CD4-positive, alpha-beta memory T cell (primary cell): ENCODE measurements at places on chromosomes 7 and 10. TPM values are rescaled to one million over a fixed set of nuclear protein-coding genes. Genes with fewer than 3 reads are reported as not detected.

GRCh38 chr7:120955577-120956149 lies 5.1 kb downstream of the ING3 start:
- DNase-seq: no peak

DNA sequence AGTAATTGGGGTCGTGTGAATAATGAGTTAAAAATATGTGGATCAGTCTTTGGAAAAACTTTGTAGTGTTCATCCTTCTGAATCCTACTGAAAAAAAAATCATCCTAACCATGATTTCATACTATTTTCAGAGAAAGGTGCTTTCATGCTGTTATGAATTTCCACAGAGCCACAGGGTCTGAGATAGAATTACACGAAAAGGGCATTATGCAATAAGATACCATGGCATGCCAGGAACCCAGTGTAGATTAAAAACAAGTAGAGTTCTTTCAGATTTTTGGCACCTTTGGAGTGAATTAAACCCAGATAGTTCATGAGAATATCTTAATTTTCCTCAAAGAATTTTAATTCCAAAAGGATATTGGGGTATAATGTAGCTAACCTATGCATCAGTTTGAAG lies 47.5 kb upstream of the AGMO start:
- DNase-seq: no peak

GGCT gene
- total RNA-seq: 11.9 TPM

DNA sequence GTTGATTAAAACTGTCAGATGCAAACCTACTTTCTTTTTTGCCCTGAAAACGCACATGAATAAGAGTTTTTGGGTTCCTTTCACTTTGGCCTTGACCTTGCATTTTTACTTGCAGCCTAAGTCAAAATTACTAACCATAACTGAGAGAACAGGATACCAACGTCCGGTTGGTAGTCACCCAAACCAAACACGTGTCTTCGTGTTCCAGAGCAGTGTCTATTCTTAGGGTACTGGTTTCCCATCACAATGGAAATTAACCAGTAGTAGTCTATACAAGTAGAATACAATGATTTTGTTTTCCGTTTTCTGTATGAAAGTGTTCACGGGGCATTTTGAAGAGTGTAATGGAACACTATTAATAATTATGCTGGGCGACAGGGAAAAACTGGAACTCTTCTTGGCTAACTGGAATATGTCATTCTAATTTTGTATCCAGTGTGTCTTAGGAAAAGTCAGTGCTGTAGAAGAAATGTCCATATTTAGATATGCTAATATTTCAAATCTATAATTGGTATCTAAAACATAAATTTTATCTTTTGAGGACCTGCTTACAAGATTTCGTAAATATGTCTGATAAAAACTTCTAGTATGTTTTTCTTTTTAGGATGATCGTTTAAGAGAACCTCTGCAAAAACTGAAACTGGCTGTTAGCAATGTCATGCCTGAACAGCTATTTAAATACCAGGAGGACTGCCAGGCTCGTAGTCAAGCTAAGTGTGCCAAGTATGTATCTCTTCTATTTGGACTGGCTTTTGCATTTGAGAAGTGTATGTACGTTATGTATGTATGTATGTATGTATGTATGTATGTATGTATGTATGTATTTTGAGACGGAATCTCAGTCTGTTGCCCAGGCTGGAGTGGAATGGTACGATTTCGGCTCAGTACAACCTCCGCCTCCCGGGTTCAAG lies 40.9 kb downstream of the UBN2 start:
- no peak for DNase-seq

PSPH gene
- 8.0 TPM for total RNA-seq

ACTL6B gene
- not detected for total RNA-seq

DNA sequence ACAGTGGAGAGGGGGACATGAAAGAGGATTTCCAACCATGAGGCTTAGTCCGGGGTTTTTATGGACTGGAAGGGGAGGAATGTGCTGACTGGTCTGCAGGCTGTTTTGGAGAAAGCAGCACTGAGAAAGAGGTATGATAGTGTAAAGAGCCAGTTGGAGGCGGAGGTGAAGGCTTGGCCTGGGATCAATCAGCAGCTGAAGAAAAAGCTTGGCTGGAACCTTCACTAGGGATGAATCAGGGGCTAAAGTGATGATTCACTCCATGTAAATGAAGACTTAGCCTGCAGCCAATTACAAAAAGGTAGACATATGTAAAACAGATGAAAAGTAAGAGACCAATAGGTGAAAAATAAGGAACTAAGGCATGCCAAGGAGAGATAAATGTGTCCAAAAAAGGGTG lies 1382.6 kb downstream of the GATA3 start:
- DNase-seq: no peak
